SK-N-SH (cell line): ENCODE measurements at places on chromosomes 12 and 14. TPM values are rescaled to one million over a fixed set of nuclear protein-coding genes. Genes with fewer than 3 reads are reported as not detected.

AGAP2 gene
- 3.9 and 5.2 TPM in 2 replicates for polyA plus RNA-seq

BHLHE41 gene
- polyA plus RNA-seq, result 12.8 and 16.1 TPM in 2 replicates

SMIM41 gene
- not detected in 2 replicates for polyA plus RNA-seq

ASCL4 gene
- not detected in 2 replicates for polyA plus RNA-seq

SPTB gene
- 0.15 and 0.24 TPM in 2 replicates for polyA plus RNA-seq

RPL41 gene
- polyA plus RNA-seq, result 11,334 and 12,464 TPM in 2 replicates

TPH2 gene
- not detected in 2 replicates for polyA plus RNA-seq

FAM186B gene
- polyA plus RNA-seq, result 0.16 and 0.24 TPM in 2 replicates

NRXN3 gene
- polyA plus RNA-seq, result 1.3 and 1.6 TPM in 2 replicates

TXNDC16 gene
- 0.95 and 1.6 TPM in 2 replicates for polyA plus RNA-seq

TRIM9 gene
- polyA plus RNA-seq, result 3.9 and 4.2 TPM in 2 replicates

PMEL gene
- 1.8 and 2.7 TPM in 2 replicates for polyA plus RNA-seq

PRR4 gene
- polyA plus RNA-seq, result 3.9 and 4.3 TPM in 2 replicates

KLRK1 gene
- not detected in 2 replicates for polyA plus RNA-seq

FAM222A gene
- 1.6 and 4.2 TPM in 2 replicates for polyA plus RNA-seq

- peak; percentile 11 for DNase-seq
Observed at GRCh38 chr12:121628037-121628436, 1.7 kb downstream of the ORAI1 start.

DNA sequence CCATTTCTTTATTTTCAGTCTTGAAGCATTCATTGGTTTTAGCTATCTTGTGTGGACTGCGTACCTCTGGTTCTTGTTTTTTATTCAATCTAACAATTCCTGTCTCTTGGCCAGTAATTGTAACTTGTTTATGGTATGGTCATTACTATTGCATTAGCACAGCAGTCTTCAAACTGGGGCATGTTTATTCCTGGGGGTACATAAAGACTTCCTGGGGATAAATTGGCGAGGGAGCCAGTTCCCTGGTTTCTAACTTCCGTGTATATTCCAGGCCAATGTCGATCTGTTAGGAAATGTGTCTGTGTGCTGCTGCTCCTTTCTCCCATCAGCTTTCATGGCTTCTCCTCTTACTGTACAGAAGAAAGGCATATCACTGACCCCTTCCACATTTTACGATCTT lies 13.7 kb upstream of the EVL start:
- DNase-seq, result no peak

- DNase-seq, result peak; percentile 47
Observed at GRCh38 chr14:61561104-61561503, 134.2 kb upstream of the HIF1A start.

DNA sequence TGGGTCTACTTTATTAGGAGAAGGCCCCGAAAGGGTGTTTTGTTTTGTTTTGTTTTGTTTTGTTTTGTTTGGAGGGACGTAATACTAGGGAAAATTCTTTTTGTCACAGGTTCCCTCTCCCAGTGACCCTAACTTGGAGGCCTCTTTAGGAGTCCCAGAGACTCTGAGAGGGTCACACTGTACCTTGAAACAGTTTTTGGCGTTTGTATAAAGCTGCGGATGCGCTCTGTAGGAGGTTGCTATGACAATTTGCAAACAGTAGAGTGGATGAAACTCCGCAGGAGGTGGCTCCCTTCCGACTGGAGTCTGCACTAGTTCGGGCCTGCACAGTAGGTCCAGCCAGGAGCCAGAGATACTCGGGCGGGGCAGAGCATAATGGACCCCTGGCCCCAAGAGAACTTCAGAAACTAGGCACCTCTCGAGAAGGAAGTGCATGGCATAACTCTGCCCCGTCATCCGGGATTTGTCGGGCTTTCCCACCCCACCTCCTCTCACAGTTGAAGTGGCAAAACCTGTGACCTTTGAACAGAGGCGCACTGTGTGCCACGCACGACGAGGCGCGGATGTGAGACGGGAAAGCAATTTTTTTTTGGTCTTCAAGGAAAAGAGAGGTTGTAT lies 1.3 kb upstream of the DYRK2 start:
- DNase-seq, result no peak

DNA sequence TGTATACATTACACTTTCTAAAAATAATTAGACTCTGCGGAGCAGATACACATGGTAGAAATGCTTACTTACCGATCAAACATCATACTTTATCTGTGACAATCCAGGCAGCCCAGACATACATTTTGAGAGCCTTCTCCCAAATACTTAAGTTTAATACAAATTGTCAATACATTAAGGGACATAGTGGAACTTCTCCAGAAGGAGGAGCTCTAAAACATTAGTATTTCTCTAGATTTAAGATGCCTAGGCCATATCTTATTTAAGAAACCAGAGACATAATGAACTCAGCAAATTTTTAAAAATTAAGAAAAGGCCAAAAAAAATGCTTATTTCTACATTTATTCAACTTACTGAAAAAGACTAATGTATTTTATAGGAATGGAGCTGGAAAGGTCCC lies 16.1 kb downstream of the ACSM4 start:
- no peak for DNase-seq

DNA sequence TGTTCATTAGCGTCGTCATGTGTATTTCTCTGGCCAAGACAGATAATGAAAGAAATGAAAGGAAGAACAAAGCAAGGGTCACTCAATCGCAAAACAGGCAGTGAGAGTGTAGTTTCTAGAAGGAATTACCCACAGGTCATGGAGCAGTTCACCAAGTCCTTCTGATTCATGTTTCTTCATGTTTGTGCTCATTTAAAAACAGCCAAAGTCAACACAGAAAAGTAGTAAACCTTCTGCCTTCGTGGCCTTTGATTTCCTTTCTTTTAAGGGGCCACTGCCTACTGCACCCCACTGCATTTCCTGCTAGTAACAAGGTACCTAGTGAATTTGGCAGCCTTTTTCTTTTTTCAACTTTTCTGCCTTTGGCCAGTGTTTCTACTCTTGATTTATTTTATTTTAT lies 75.1 kb downstream of the KCNK13 start:
- DNase-seq, result no peak

DNA sequence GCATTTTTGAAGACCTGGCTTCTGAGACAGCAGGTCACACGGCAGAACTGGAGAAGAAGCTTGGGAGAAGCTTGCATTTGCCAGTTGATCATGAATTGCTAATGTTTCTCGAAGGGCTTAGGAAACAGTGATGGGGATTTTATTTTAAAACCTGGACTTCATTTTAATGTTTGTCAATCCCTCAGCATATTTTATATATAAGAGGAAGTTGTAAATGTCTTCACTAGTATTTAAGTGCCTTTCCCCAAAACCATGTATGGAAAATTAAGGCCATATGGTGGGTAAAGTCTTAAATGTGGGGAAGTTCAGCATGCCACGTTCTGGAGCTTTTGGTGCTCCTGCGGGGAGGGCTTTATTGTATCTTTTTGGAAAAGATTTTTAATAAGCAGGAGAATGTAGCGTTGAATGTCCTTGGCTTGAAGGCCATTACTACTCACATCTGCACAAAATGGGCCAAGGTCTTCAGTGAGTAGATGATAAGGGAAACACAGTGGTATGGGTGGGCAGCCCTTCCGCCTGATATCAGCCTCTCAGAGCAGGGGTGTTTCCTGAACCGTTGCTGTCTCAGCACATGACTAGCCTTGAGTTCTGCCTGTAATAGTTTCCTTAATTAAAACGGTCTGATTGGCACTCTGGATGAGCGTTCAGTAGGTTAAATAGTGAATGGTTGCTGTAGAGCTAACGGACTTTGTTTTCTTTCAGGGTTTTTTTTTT lies 511.4 kb downstream of the PCNX1 start:
- no peak for DNase-seq

- DNase-seq, result no peak
Observed at GRCh38 chr12:101599311-101599710, 4.5 kb downstream of the MYBPC1 start.

GRCh38 chr12:110861729-110862128 lies 14.9 kb downstream of the CCDC63 start:
- DNase-seq, result no peak

DNA sequence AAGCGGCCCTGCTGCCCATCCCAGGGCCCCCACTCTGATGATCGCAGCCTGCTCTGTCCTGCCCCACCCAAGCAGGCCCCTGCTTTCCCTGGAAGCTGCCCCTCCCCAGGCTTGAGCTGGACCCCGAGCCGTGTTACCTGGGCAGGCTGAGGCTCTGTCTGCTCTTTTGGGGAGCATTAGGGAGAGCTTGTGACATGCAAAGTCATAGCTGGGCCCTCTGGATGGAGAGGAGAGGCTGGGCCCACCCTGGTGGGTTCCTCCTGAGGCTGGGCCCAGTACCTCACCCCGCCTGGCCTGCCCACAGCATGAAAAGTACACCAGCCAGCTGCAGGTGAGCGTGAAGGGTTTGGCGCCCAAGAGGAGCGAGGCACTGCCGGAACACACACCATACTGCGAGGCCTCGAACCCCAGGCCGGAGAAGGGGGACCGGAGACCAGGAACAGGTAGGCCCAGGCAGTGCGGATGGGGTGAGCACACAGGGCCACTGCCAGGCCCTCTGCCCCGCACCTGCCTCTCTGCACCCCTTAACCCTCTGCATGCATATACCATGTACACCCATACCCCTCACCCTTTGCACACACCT lies 15.0 kb downstream of the CEP170B start:
- no peak for DNase-seq

GRCh38 chr12:63496654-63497053 lies 171.6 kb downstream of the DPY19L2 start:
- no peak for DNase-seq

DNA sequence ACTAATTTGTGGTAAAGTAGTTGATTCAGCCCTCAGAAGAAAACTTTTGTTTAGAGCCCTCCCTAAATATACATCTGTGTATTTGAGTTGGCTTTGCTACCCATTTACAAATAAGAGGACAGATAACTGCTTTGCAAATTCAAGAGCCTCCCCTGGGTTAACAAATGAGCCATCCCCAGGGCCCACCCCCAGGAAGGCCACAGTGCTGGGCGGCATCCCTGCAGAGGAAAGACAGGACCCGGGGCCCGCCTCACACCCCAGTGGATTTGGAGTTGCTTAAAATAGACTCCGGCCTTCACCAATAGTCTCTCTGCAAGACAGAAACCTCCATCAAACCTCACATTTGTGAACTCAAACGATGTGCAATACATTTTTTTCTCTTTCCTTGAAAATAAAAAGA lies 2.7 kb downstream of the FZD10 start:
- DNase-seq, result no peak

DNA sequence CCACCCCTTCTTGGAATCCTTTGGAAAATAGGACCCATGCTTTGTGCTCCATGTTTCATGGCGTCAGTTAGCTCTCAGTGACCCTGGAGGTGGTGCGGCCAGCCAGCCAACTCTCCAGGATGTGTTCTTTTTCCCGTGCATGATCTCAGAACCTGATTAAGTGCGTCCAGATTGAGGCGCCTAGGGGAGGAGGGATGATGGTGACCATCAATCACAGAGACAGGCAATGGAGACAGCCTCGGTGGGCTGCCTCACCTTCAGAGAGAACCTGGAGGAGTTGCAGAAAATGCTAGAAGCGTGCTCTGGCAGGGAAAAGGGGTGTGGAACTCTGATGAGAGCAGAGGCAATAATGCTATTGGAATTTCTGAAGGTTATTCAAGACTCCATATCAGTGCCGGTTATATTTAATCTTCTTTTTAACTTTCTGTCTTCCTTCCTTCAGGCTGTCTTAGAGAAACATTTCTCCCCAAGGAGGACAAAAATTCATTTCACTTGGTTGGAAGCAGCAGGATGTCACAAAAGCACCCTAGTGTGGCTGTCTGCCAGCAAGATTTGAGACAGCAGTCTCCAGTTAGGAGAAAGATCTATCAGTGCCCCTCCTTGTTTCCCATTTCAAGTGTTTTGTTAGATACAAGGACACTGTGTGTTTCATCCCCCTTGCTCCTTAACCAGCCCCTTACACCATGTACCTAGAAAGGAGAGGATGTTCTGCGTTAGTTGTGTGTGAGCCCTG lies 53.3 kb upstream of the IGF1 start:
- no peak for DNase-seq

GRCh38 chr14:103361867-103362266 lies 23.3 kb upstream of the MARK3 start:
- DNase-seq, result no peak

- no peak for DNase-seq
Observed at GRCh38 chr14:102751088-102751487, 26.2 kb upstream of the TRAF3 start.

DNA sequence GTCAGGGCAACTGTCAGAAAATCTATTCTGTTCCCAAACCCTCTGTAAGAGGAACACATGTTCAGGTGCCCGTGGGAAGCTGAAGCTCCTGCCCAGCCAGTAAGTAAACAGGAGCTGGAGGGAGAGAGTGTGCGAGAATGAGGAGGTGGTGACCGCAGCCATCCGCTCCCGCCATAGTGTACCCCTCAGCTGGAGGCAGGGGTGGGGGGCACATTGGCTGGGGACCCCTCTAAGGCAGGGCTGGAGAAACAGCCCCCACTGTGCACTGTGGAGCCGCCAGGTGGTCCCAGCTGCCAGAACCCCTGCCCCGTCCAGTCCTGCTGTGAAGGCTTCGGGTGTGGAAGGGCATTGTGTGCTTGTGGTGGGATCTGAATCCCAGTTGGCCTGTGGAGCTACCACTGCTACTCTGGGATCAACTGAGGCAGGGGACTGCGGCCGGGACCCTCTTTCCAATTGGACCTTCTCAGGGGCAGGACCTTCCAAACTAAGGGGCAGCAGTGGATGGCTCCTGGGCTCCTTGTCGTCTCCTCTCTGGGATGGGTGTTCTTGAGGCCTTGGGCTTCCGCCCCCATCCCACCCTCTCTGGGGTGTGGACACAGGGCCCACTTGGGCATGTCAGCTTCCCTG lies 59.6 kb downstream of the TSPAN9 start:
- DNase-seq, result no peak

- peak; percentile 26 for DNase-seq
Observed at GRCh38 chr14:36519431-36520321, at the start of gene NKX2-1. TSS of gene NKX2-1 (minus strand) at chr14:36520232. CDS start at chr14:36520129, 103 bp downstream.

DNA sequence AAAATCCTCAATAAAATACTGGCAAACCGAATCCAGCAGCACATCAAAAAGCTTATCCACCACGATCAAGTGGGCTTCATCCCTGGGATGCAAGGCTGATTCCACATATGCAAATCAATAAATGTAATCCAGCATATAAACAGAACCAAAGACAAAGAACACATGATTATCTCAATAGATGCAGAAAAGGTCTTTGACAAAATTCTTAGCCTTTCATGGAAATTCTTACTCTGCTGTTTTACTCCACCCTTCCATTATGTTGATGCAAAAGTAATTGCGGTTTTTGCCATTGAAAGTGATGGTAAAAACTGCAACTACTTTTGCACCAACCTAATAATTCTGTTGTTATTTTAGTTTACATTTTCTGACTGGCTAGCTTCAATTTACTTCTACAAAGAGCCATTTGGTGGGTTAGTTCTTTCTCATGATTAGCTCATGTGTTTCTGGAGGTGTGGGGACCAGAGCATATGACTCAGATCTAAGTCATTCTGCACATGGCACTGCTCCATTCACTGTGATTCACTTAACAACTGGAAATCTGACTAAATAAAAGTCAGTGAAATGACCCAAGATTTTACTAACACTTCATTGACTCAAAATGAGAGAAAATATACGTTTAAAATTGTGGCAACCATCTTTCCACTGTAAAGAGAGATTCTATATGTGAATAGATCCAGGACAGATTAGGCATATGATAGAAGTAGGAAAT lies 99.9 kb downstream of the TMTC3 start:
- no peak for DNase-seq

DNA sequence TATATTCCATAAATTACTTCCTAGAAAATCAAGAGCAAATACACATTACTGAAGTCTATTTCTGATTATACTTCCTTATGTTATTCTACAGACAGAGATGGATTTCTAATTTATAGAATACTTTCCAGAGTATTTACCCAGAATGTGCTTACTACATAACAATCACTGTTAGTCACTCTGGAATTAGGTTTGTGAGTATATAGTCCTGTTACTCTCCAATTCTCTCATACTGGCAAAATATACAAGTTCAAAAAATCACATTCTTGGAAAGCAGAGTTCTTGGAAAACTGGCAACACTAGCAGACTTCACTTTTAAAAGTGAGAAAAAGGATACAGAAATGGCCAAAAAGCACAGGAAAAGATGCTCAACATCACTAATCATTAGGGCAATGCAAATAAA lies 7.3 kb downstream of the PPP2R5E start:
- no peak for DNase-seq
